ENCODE measurements at places on chromosomes 13 and 19. TPM values are rescaled to one million over a fixed set of nuclear protein-coding genes. Genes with fewer than 3 reads are reported as not detected.

ZNF575 gene
- total RNA-seq = 11.0 TPM

PEG3 gene
- not detected for total RNA-seq

B3GNT8 gene
- total RNA-seq = 3.2 TPM

CACNG6 gene
- total RNA-seq = not detected

SWSAP1 gene
- total RNA-seq = 4.8 TPM

DMKN gene
- total RNA-seq = 1.4 TPM

GRCh38 chr13:28744091-28744536 is 25.3 kb upstream of the SLC46A3 start:
- DNase-seq = no peak
- H3K27ac ChIP-seq = no peak overlapping the region

GRCh38 chr13:55992145-55992544 is 1148.6 kb upstream of the PRR20A start:
- H3K36me3 ChIP-seq = no peaks in the 10 kb centered on the region
- DNase-seq = no peak
- no peaks in the 10 kb centered on the region for H3K27me3 ChIP-seq

- no peaks in the 10 kb centered on the region for H3K36me3 ChIP-seq
- H3K27me3 ChIP-seq = no peaks in the 10 kb centered on the region
- no peak overlapping the region for H3K4me3 ChIP-seq
- H3K4me1 ChIP-seq = no peaks in the 10 kb centered on the region
Measured at GRCh38 chr13:93955904-93956303, 523.6 kb downstream of the DCT start.

DNA sequence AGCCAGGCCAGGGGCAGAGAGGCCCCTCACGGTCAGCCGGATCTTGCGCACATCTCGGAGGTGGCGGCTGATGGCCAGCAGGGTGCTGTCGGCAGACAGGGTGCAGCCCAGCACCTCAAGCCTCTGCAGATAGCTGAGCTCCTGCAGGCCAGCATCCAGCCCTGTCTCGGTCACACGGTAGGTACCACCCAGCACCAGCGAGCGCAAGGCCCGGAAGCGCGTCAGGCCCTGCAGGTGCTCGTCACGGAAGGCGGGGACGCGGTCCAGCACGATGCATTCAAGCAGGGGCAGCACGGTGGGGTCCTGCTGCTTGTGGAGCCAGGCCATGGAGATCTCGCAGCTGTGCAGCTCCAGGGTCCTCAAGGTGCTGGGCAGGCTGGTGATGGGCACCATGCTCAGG is 7.7 kb downstream of the FBXL12 start:
- H3K27ac ChIP-seq = no peak overlapping the region
- peaks cover 40% of the 10 kb centered on the region for H3K4me1 ChIP-seq
- no peak overlapping the region for H3K4me3 ChIP-seq
- peaks cover 15% of the 10 kb centered on the region for H3K36me3 ChIP-seq
- no peaks in the 10 kb centered on the region for H3K27me3 ChIP-seq

DNA sequence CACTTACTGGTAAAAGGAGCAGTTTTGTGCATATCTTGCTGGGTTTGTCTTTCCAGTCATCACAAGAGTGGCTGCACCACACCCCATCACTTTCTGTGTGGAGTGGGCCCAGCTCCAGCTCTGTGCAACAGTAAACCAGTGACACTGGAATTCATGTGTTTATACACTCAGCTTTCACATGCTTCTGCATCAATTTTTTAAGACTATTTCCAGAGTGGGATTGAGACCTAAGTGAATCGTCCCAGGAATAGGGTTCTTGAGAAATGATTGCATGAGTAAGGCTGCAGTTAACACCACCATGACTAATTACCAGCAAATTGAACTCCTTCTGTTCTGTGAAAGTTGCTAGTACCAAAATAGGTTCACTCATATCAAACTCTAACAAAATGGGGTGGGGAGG is 5.3 kb upstream of the CFAP97D2 start:
- DNase-seq = no peak
- no peak overlapping the region for H3K27ac ChIP-seq
- no peak overlapping the region for H3K4me3 ChIP-seq
- H3K36me3 ChIP-seq = no peaks in the 10 kb centered on the region

GRCh38 chr19:19134687-19135158 is 3.6 kb downstream of the TMEM161A start:
- H3K27me3 ChIP-seq = no peaks in the 10 kb centered on the region
- H3K27ac ChIP-seq = no peak overlapping the region
- H3K4me1 ChIP-seq = peaks cover 28% of the 10 kb centered on the region
- DNase-seq = peak; percentile 33

All from CD4-positive, alpha-beta memory T cell (primary cell).